Right atrium auricular region (tissue), 2 donors: ENCODE measurements at places on chromosomes 5 and 9. TPM values are rescaled to one million over a fixed set of nuclear protein-coding genes. Genes with fewer than 3 reads are reported as not detected.

DNA sequence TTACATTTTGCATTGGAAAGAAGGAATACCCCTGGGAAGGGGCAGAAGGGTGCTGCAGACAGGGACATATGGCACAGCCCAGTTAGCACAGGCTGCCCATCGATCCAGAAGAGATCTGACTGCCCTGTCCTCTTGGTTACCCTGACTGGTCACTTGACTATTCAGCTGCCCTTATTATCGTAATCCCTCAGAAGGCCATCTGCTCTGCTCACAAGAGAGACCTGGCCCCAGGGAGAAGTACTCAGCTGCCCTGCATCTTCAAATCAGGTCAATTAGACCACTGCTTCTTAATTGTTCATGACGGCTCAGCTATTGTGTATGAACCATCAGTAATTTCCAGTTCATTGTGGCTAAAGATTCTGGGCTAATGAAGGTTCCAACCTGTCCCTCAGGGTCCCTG is 345.0 kb downstream of the TLE1 start:
- DNase-seq = no peak

- DNase-seq = peak; percentile 92
These were observed 211.3 kb upstream of the IRX4 start for GRCh38 chr5:2093859-2094615.

Gene ZNF367
- 0.75 TPM for total RNA-seq

Gene IFNA13
- not detected for total RNA-seq

Gene FKTN
- total RNA-seq = 6.9 TPM

DNA sequence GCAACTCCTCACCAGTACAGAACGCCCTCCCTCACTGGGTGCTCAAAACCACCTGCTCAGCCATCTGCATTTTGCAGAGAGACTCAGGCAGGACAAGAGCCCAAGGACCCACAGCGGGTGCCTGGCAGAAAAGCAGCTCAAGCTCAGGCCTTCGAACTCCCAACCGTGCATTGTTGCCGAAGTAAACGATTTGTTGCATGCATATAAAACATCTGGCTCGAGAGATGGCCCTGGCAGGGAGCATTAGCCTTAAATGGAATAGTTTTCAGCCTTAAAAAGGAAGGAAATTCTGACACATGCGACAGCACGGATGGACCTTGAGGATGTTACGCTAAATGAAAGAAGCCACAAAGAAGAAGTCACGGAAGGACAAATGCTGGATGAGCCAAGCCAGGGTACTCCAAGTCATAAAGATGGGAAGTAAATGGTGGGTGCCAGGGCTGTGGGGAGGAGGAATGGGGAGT is 160.4 kb upstream of the PHYKPL start:
- no peak for DNase-seq

- DNase-seq = no peak
These were observed 144.4 kb downstream of the ALDH1A1 start for GRCh38 chr9:72808446-72808768.

DNA sequence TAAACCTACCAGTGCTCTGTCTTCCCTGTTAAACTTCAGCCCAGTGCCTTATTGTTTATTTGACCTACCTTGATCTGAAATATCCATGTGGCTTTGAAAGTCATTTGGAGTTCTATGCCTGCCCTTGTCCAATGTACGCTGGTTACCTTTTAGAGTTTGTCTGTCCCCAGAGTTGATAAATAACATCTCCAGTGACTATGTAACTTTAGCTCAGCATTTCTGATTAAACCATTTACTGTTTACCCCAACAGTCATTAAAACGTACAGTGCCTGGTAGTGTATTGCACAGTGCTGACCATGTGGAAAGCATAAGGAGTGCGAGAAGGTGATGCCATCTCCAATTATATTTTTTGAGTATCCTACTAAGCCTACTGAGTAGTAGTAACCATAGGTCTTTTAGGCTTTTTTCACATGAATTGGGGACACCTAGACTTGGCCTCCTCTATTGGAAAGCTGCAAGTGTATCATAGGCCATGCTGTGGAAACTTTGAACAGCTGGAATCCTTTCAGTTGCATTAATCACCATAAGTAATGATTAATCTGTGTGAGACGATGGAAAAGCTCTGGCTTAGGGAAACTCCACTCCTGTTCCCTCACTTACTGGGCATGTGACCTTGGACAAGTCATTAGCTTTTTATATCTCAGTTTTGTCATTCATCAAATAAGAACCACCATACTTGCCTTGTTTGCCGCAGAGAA is 93.5 kb downstream of the MAST4 start:
- DNase-seq = no peak

Gene SHOC1
- total RNA-seq = not detected

Gene MAP1B
- 203 TPM for total RNA-seq

Gene ANXA6
- 164 TPM for total RNA-seq

GRCh38 chr5:177982072-177982727 is 13.8 kb downstream of the PROP1 start:
- DNase-seq = no peak

Gene FOXD4
- not detected for total RNA-seq

GRCh38 chr5:76472335-76473008 is 69.4 kb downstream of the IQGAP2 start:
- no peak for DNase-seq

GRCh38 chr9:125295657-125296056 is 34.0 kb downstream of the GAPVD1 start:
- DNase-seq = no peak

Gene RANBP17
- total RNA-seq = 1.4 TPM

Gene IL9
- not detected for total RNA-seq

DNA sequence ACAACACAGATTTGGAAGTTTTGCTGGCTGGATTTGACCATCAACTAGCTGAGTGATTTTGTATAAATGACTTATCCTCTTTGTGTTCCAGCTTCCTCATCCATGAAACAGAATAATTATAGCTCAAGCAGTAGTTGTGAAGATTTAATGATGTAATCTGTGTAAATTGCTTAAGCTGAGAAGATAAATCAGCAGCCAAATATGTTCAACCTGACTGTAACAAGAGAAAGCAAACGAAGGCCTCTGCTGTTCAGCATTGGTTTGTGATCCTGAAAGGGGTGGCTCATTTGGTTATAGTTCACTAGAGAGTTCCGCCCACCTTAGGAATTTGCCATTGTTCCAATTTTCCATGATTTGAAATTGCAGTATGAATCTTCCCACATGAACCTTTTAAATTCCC is 75.7 kb upstream of the CCDC112 start:
- no peak for DNase-seq

GRCh38 chr9:72363236-72363635 is 1.8 kb downstream of the ZFAND5 start:
- no peak for DNase-seq

Gene CFAP77
- total RNA-seq = 8.6 TPM

- DNase-seq = no peak
These were observed 197.9 kb downstream of the EPB41L4A start for GRCh38 chr5:112221128-112221527.

Gene IFNE
- total RNA-seq = not detected

GRCh38 chr9:36690412-36691168 is 117.9 kb downstream of the MELK start:
- DNase-seq = no peak

Gene ZFR
- total RNA-seq = 65.7 TPM

Gene FRMD3
- total RNA-seq = 31.4 TPM

GRCh38 chr9:68759981-68760673 is 55.1 kb downstream of the PIP5K1B start:
- DNase-seq = no peak

Gene SH3PXD2B
- total RNA-seq = 7.2 TPM

GRCh38 chr5:127762412-127762811 is 59.2 kb downstream of the CCDC192 start:
- DNase-seq = no peak

Gene ZNF79
- 5.7 TPM for total RNA-seq

DNA sequence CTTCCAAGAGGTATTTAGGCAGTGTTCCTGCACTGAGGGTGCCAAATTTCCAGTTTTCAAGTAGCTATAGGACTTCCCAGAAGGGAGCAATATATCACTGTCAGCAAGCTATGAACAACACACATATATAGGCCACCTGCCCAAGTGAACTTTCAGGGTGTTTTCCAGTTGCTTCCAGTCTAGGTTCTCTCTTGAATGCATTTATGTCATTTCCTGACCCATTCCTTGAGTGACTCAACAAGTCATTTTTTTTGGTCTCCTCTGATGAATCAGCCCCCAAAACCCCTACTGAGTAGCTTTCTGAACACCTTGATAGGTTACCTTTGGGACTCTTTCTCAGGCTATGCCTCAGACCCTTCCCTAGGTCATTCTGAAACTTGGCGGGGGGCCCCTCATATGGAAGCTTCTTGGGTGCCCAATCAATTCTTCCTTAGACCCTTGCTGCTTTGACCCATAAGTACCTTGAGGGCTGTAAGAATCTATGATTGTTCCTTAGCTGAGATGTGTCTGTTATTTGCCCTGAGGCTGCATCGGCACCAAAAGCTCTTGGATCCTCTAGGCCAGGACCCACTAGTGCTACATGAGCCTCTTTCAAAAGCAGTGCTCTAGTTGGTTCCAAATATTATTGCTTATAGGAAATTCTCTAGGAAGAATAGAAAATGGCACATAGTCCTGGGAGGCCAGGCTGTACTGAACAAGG is 12.4 kb downstream of the DNAJB5 start:
- peak; percentile 4 for DNase-seq

DNA sequence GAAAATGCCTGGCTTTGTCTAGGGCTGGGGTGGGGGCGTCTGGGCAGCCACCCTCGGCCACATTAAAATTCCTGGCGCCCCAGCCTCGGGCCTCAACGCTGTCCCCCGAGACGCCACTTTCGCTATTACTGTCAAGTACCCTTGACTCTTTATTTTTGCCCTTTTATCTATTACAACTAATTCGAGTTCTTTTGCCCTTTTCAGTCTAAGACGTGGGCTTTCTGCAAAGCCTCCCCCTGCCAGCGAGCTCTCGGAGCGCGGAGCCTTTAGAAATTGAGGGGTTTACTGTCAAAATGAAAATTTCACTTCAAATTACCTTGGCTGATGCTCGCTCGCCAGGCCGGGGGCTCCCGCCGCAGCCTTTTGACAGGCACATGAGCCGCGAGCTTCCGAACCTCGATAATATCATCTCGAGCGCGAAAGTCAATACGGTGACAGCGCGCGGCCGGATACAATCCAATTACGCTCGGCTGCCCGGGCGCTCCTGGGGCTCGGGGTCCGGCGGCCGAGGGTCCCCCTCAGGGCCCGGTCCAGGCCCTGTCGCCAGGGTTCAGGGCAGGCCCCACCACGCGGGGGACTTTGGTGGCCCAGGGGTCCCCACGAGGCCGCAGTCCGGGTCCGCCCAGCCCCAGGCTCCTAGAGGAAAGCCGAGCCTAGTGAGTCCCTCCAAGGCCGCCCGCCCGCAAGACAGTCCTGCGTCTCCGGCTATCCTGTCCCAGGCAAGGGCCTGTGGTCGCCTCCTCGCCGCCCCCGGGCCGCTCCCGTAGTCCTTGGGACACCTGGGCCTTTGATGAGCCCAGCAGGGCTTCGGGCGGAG is 6.7 kb downstream of the IRX4 start:
- DNase-seq = no peak

GRCh38 chr5:179061025-179061424 is 852 bp downstream of the ZNF354C start:
- no peak for DNase-seq

DNA sequence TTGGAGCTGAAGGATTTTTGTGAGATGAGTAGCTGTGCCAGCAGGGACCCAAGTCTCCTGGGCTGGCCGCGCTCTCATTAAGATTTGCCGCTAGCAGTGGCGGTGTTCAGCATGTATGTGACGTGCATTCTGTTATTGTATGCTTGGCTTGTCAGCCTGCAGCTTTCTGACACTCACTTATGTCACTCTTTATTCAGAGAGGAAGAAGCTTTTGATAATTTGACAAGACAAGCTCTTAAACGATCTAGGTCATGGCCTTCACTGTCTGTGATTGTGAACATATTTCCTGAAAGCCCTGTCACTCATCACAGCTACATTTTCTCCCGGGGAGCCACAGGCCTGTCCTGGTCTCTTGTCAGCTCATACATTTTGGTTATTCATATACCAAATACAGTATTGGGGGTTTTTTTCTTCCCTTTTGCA is 98.2 kb upstream of the GRHPR start:
- DNase-seq = no peak

- DNase-seq = no peak
These were observed 72.9 kb downstream of the SEC61B start for GRCh38 chr9:99294850-99295461.

Gene TSSK1B
- total RNA-seq = not detected

Gene IFNA6
- not detected for total RNA-seq

GRCh38 chr9:136219276-136219675 is 14.3 kb upstream of the LHX3 start:
- DNase-seq = no peak

- DNase-seq = no peak
These were observed 4.3 kb upstream of the SGCD start for GRCh38 chr5:156322666-156323065.

DNA sequence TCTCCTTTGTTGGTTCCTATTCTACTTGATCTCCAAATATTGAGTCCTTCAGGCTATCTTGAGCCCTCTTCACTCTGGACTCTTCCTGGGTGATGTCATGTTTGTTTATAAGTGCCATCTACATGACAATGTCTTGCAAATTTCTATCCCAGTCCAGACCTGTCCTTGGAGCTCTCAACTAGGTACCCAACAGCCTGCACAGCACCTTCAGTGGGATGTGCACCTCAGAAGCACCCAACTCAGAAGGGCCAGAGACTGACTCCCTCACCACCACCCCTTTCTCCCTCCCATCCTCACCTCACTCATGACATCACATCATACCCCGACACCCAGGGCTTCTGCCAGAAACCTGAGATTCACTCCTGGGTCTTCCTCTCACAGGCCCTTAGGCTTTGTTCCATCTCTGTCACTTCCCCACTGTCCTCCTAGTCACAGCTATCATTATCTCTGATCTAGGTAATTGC is 14.4 kb downstream of the TXN start:
- DNase-seq = no peak

Gene SPRY4
- total RNA-seq = 33.7 TPM

DNA sequence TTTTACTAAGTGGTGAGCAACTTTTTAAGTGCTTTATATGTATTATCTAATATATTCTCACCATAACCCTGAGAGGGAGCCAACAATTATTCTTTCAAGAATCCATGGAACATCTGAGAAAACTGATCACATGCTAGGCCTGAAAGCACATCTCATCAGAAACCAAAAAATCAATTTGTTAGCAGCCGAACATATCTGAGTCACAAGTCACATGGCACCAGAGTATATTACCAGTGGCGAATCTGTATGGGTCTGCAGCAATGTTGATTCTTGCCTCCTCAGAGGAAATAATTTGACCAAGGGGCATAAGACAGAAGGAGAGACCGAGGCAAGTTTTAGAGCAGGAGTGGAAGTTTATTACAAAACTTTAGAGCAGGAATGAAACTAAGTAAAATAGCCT is 25.3 kb upstream of the SIL1 start:
- no peak for DNase-seq

Gene PGGT1B
- total RNA-seq = 4.3 TPM

- DNase-seq = no peak
These were observed 240.5 kb downstream of the CETN3 start for GRCh38 chr5:90169078-90169477.

- DNase-seq = peak; percentile 63
These were observed 363.7 kb downstream of the IRX2 start for GRCh38 chr5:2387634-2388325.

- no peak for DNase-seq
These were observed 127.5 kb downstream of the SUSD1 start for GRCh38 chr9:112047538-112048066.

Gene NUTM2G
- total RNA-seq = not detected

- DNase-seq = no peak
These were observed 243.0 kb upstream of the PTGER4 start for GRCh38 chr5:40436535-40437237.
